ENCODE measurements at places on chromosomes 4 and X. TPM values are rescaled to one million over a fixed set of nuclear protein-coding genes. Genes with fewer than 3 reads are reported as not detected.

- DNase-seq, result peak; percentile 54
Measured at GRCh38 chr4:152968806-152969394, 32.8 kb downstream of the FHDC1 start.

DNA sequence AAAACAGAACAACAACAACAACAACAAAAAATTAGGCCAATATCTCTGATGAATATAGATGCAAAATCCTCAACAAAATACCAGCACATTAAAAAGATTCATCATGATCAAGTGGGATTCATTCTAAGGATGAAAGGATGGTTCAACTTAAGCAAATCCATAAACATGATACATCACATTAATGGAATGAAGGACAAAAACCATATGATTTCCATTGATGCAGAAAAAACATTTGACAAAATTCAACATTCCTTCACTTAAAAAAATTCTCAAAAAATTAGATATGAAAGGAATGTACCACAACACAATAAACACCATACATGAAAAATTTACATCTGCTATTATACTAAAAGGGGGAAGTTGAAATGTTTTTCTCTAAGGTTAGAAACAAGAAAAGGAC, 103.3 kb downstream of the IL15 start:
- no peak for DNase-seq

- DNase-seq, result peak; percentile 48
Measured at GRCh38 chr4:41176340-41176739, 38.0 kb downstream of the APBB2 start.

DNA sequence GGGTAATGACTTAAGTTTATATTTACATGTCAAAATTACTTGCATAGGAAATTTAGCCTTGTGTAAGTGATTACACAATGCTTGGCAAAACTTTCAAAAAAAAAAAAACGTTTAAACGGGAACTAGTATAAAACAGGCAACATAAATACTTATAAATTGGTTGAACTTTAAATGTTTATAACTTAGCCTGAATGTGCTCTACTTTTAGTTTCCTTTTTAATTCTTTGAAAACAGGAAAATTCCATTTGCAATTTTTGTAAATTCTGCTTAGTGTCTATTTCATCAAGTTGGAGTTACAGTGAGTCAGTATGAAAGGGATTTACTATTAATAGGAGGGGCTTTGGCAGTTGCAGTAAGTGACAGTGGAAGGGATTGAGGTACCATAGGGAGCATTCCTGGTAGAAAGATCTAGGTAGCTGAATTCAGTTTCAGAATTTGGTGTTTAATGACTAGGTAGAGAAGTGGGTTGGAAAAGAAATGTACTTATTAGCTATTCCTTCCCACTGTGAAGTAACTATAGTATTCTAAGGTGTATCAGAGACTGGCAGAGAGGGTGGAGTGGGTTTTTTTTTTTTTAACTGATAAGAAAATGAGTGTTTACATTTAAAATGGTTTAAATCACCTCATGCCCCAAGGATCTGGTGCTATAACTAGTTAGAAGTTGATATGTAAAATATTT, 2.8 kb downstream of the STAG2 start:
- no peak for DNase-seq

GRCh38 chrX:84909151-84909550, 94.5 kb upstream of the APOOL start:
- no peak for DNase-seq

GRCh38 chr4:147829401-147830101, 97.7 kb downstream of the ARHGAP10 start:
- DNase-seq, result no peak

GRCh38 chr4:84366907-84367306, 132.2 kb downstream of the NKX6-1 start:
- no peak for DNase-seq

- DNase-seq, result no peak
Measured at GRCh38 chr4:185797596-185798338, 14.2 kb downstream of the SORBS2 start.

DNA sequence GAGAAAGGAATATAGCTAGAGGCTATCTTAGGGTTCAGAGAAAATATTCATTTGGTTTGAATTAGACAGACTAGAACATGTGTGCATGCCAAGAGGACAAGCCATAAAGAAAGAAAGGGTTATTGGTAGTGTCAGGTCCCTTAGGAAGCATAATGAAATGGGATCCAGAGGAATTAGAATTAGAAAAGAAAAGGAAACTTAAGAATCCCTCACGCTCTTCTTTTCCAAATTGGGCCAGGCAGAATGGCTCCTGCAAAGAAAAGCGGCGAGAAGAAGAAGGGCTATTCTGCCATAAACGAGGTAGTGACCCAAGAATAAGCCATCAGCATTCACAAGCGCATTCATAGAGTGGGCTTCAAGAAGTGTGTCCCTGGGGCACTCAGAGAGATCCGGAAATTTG, 4.9 kb upstream of the ABCG2 start:
- DNase-seq, result no peak

DNA sequence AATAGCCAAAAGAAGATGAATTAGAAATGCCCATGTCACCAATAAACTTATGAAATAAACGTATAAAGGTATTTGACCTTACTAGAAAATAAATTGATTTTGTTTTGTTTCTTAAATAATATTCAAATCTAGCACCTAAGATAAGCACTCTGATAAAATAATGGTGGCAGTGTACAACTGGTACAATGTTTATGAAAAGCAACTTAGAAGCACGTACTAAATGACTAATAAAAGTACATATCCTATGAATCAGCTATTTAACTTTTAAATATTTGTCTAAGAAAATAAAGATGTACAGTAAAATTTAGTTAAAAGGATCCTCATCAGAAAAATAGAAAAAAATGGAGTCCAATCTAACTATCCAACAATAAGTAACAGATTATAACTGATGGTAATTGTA, 6.7 kb downstream of the MANBA start:
- DNase-seq, result no peak

- no peak for DNase-seq
Measured at GRCh38 chrX:148878371-148878770, 378.0 kb downstream of the AFF2 start.

DNA sequence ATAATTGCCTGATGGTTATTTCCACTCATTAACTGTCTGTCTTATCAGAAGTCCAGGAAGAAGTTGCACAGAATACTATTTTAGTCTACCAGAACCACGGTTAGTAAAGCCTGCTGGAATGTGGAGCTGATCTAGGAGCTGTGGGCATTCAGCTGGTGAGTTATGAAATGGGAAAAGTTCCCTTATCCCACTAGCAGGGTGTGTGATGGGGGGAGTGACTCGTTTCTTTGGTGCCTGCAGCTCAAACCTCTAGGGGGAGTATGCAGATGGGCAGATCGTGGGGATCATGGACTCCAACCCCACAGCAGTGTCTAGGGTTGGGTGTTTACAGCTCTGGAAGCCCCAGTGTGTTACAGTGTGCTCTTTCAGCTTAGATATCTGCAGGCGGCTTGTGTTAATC, 305.7 kb upstream of the BOD1L1 start:
- DNase-seq, result no peak

DNA sequence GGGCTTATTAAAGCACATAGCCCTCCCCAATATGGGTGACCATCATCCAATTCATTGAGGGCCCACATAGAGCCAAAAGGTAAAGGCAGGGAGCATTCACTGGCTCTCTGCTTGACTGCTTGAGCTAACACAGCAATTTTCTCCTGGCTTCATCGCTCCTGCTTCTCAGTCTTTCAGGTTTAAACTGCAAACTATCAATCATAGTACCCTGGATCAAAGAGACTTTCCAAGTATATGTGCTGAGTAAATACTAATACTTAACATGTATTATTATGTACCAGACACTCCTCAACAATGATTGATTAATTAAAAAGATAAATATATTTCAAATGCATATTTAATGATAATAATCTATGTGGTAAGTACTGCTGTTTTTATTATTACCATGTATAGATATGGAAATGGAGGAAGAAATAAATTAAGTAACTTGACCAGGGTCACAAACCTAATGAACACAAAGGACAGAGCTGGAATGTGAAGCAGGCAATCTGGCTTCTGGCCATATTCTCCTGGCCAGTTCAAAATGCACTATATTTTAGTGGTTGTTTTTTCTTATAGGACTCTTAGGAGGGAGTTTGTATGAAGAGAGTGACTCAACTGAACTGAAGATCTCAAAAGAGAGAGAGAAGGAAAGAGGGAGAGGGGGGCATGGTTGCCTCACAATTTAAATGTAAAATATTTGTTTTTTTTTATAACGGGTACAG, 1197.3 kb downstream of the TECRL start:
- DNase-seq, result no peak

DNA sequence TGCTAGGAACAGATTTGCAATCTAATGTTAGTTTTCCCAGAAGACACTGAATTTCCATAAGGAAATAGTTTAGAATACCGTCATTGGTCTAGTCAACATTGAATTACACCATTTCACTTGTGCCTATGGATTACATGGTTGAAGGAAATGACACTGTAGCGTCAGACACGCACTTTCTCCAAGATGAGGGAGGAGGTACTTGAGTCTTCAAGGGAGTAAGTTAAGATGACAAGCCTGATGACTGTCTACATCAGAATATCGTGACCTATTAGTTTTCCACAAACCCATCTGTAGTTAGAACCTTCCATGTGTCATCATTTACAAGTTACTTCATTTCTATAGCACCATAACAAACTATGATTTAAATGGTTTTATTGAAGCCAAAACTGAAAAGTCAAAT, 153.7 kb downstream of the AMELX start:
- DNase-seq, result no peak

GRCh38 chr4:89909889-89910288, 15.2 kb downstream of the MMRN1 start:
- no peak for DNase-seq

DNA sequence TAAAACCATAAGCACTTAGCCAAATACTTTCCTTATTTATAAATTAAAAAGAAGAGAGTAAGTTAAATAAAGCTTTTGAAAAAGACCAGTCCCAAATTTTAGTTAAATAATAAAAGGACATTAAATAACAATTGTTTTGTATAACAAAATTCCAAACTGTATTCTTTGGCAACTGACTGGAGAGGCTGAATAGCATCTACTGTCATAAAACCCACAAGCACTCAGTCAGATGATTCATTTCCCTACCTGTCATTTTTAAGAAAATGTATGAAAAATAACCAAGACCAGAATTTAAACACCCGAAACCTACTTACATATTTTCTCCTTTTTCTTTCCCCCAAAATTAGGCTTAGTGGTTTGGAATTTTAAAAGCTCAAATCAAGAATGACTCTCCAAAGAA, 32.5 kb upstream of the SMIM10L2A start:
- DNase-seq, result no peak

- DNase-seq, result no peak
Measured at GRCh38 chr4:18397681-18398390, 376.3 kb upstream of the LCORL start.

- no peak for DNase-seq
Measured at GRCh38 chr4:137545461-137545861, 13.2 kb upstream of the PCDH18 start.

DNA sequence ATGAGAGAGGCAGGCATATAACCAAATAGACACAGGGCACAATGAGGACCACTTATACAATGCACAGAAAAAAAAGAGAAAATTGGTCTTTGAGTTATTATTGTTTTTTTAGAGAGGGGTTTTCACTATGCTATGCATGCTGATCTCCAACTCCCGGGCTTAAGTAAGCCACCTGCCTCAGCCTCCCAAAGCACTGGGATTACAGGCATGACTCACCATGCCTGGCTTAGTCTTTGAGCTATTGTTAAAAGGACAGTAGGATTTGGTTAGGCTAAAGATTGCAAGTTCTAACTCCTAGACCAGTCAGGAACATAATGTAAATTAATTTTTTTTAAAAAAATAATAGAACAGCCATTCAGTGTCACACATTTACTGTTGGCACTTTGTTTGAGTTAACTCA, 340.1 kb downstream of the GPAT3 start:
- peak; percentile 26 for DNase-seq

- no peak for DNase-seq
Measured at GRCh38 chrX:29728639-29729038, 486.7 kb upstream of the MAGEB2 start.

GRCh38 chrX:9033989-9034388, at the start of gene FAM9B:
FAM9B (minus strand) TSS chrX:9034127; CDS start chrX:9032986, 1,141 bp downstream.
- DNase-seq, result no peak

GRCh38 chr4:21795091-21795490, 153.5 kb downstream of the KCNIP4 start:
- DNase-seq, result no peak

- peak; percentile 75 for DNase-seq
Measured at GRCh38 chrX:72620550-72621145, 48.0 kb upstream of the HDAC8 start.

- no peak for DNase-seq
Measured at GRCh38 chr4:145859926-145860325, 78.7 kb downstream of the ZNF827 start.

DNA sequence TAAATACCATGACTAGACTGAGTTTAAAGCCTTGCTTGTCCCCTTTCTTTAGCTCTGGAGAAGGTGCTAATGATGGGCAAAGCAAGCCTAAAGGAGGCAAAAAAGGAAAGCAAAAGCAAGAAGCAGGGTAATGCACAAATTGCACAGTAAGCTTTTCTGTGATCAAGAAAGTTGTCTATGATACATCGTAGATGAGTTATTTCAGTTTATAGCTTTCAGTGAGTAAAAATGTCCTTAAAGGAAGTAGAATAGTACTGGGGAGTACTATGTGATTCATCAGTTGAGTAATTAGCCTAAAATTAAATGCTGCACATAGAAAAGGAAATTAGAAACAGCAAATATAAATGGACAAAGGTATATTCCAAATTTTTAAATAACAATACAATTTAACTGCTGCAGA, 50.2 kb upstream of the PDE5A start:
- DNase-seq, result no peak

DNA sequence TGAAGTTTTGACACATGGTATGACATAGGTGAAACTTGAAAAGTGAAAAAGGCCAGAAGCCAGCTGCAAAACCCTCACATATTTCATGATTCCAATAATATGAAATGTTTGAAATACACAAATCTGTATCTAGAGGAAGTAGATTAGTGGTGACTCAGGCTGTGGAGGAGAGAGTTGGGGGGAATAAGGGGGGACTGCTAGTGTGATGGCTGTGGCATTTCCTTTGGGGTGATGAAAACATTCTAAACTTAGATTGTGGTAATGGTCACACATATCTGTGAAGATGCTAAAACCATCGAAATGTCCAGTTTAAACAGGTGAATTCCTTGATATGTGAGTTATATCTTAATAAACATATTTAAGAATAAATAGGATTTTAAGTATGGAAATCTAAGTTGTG, 343.5 kb upstream of the SFRP2 start:
- no peak for DNase-seq

GRCh38 chrX:51296138-51296537, 36.5 kb upstream of the NUDT10 start:
- no peak for DNase-seq

Gene PABPC4L
- total RNA-seq, result under 0.01 TPM

Gene HSD17B13
- total RNA-seq, result 0.17 TPM

Gene ATP10D
- 2.0 TPM for total RNA-seq

Gene TMSB15A
- total RNA-seq, result not detected

Gene CT45A5
- total RNA-seq, result not detected

Gene HDX
- 0.86 TPM for total RNA-seq

Gene FOXP3
- not detected for total RNA-seq

Gene PDZD4
- 1.5 TPM for total RNA-seq

Gene PDCL2
- total RNA-seq, result not detected

Gene LONRF3
- total RNA-seq, result not detected

Gene HELT
- total RNA-seq, result not detected

Measured in MG63 (cell line).